ENCODE measurements at places on chromosomes 2 and 18.

GRCh38 chr18:77023102-77023782 lies 109.3 kb downstream of the MBP start:
- no peak for DNase-seq

GRCh38 chr2:186099826-186100225 lies 361.2 kb downstream of the FSIP2 start:
- DNase-seq, result no peak

GRCh38 chr18:45505497-45506206 lies 109.6 kb upstream of the SLC14A2 start:
- DNase-seq, result no peak

DNA sequence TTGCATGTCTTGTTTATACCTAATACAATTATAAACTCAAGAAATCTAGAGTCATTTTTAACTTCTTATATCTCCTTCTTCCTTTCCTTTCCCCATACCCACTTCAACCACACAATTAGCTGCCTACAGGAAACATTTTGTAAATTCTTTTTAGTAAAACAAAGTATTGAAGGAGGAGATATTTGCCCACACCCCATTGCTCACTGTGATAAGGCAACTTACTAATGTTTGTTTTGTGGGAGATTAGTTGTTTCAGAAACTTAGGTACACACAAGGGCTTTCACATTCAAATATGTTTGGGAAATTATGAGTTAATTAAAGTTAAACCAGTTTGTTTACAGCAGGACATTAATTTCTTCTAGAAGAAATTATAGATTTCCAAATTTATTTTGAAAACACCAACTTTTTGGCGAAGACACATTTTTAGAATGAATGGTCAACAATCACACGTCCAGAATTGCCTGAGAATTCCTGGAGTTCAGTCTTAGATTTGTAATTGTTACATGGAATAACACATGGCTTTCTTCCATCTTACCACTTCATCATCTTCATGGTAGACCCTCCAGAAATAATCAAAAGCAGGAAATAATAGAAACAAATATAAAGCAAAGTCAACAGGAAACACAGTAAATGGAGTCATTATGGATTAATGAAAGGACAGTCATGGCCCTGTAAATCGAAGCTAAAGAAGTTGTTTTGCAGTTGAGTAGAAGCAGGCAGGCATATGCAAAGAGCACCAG lies 62.5 kb upstream of the RAB27B start:
- no peak for DNase-seq

GRCh38 chr18:74498712-74499627 lies 2.8 kb downstream of the CNDP2 start:
- peak; percentile 27 for DNase-seq

DNA sequence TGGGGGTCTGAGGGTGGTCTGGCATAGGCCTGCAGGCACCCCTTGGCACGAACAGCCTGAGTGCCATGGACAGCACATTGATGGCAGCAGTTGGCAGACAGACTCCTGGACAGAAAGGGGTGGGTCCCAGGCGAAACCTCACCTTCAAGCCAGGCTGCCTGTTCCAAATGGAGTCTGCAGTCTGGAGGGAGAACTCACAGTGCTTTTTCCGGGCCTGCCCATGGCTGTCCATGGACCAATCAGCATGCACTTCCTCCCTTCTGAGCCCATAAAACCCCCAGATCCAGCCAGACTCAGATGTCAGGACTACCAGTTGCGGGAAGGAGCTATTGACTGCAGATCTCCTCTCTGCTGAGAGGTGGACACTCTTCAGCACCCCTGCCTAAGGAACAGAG lies 694.6 kb upstream of the ACVR2A start:
- no peak for DNase-seq

- no peak for DNase-seq
Observed at GRCh38 chr2:20071397-20072383, 20.3 kb upstream of the LAPTM4A start.

DNA sequence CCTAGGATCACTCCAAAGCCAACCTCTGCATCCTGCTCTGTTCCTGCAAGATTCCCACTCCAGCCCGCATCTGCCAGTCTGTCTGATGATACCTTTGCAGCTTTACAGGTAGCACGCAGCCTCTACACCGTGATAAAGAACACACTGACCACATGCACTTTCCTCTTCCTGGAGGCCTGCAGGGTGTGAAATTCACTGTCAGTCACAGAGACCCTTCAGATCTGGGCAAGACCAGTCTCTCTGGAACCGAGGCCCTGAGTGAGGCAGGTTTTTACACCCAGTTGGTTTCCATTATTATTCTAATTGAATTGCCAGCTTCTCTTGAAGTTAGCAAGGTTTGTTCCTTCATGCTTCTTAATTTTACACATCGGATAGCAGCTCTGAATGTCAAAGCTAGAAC lies 30.5 kb upstream of the TWIST2 start:
- no peak for DNase-seq

DNA sequence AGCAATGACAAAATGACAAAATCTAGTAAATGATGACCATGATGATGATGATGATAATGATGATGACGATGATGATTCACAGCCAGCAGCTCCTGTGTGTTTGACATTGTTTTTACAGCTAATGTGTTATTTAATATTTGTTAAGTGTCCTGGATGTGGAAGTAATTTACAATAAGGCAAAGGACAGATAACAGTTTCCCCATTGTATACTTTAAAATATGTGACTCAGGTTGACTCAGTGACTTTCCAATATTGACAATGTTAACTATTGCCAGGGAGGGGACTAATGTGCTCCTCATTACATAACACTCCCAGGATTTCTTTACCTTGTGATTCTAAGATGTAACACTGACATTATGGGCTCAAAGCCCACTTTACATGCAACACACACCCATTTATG lies 602.2 kb downstream of the FBXO15 start:
- no peak for DNase-seq
